ENCODE measurements at places on chromosomes 11 and 22. TPM values are rescaled to one million over a fixed set of nuclear protein-coding genes. Genes with fewer than 3 reads are reported as not detected.

DNA sequence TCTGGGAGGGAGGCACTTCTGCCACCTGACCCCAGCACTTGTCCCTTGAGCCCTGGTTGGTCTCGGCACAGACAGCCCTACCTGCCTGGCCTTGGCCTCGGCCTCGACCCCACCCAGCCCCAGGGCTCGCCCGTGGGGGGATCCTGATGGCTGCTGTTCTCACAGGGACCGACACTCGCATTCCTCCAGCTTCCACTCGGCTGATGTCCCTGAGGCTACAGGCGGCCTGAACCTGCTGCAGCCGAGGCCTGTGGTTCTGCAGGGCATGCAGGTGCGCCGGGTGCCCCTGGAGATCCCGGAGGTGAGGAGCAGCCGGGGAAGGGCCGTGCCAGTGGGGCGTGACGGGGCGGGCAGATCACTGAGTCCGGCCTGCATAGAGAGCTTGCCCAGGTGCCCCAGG lies 5.1 kb downstream of the PCNX3 start:
- DNase-seq, result no peak

GRCh38 chr11:35605706-35606105 lies 12.6 kb upstream of the FJX1 start:
- no peak for DNase-seq

DNA sequence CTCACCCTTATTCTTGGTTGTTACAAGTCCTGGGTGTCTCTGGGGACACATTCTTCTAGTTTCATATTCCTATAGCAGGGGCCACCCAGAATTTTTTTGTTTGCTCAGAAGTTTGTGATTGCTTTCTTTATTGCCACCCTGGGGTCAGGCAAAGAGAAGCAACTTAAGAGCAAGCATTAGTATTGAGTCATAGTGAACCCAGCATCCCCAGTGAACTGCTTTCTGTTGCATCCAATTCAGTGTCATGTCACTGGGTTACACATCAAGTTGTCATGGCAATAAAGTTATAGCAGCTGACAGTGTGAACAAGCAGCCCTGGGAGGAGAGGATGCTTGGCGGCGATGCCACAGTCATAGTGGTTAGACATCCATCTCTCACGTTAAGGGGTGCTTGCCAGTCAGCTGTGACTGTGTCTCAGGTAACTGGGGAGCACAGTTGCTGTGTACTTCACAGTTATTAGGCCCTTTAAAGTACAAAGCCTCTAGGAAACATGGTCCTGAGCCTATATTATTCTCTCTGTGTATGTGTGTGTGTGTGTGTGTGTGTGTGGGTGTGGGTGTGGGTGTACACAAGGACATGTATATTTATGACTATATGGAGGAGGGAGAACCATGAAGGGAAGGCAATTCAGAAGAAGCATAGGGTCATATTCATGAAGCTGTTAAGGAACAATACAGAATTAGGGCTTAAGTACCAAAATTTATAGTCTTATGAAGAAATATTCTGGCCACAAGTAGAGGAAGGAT lies 52.5 kb downstream of the TRIM44 start:
- no peak for DNase-seq

GRCh38 chr22:39928536-39929520 lies 27.9 kb downstream of the GRAP2 start:
- no peak for DNase-seq

GRCh38 chr11:39268176-39268690 lies 2191.2 kb downstream of the LRRC4C start:
- no peak for DNase-seq

- no peak for DNase-seq
These were observed 32.4 kb upstream of the CBX7 start for GRCh38 chr22:39184586-39185577.

DNA sequence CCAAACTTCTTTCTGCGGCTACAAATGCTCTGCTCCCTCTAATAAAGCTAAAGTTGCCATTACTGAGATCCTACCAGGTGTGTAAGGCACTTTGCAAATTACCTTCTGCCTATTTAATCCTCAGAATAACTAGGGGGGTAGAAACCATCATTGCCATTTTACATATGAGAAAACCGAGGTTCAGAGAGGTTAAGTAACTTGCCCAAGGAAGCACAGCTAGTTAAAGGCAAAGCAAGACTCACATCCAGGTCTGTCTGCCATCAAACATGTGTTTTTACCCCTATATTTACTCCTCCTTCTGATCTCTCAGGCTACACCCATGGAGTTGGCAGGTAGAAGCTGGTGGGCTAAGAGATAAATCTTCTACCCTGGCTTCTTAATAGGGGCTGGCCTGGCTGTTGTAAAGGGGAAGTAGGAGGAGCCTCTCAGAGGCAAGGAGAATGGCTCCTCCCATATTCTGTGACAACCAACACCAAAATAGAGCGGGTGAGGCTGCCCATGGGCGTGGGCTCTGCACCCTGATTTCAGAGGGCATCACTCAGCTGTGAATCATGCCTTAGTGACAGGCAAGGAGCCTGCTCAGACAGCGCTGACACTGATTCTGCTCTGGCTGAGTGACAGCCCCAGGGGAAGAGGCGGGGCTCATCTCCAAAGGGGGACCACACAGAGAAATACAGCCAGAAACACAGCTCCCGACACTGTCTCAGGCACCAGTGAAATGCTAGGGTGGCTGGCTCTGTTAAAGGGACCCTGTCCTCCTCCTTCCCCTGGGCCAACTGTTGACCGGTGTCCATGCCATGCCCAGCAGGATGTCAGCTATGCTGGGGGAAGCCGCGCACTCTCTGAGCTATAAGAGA lies 106.8 kb downstream of the ABTB2 start:
- no peak for DNase-seq

GRCh38 chr11:47723041-47723440 lies 7.9 kb upstream of the AGBL2 start:
- no peak for DNase-seq

- DNase-seq, result no peak
These were observed 2.4 kb downstream of the RNF121 start for GRCh38 chr11:71931245-71931602.

GRCh38 chr11:78350091-78350645 lies 67.5 kb downstream of the GAB2 start:
- DNase-seq, result no peak

DNA sequence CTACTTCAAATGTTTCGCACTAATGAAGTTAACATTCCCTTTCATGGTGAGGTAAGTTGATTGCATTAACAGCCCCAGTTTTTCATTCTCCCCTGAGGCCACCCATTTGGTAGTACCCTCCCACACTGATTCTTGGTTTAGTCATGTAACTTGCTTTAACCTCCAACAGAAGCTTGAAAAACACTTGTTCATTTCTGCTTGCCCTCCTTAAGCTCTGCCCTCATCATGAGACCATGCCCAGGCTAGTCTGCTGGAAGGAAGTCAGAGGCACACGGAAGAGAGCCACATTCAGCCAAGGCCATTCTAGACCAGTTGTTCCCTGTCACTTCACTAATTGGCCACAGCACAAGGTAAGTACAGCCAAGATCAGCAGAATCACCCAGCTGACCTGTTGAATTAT lies 50.7 kb upstream of the CD44 start:
- DNase-seq, result no peak

DNA sequence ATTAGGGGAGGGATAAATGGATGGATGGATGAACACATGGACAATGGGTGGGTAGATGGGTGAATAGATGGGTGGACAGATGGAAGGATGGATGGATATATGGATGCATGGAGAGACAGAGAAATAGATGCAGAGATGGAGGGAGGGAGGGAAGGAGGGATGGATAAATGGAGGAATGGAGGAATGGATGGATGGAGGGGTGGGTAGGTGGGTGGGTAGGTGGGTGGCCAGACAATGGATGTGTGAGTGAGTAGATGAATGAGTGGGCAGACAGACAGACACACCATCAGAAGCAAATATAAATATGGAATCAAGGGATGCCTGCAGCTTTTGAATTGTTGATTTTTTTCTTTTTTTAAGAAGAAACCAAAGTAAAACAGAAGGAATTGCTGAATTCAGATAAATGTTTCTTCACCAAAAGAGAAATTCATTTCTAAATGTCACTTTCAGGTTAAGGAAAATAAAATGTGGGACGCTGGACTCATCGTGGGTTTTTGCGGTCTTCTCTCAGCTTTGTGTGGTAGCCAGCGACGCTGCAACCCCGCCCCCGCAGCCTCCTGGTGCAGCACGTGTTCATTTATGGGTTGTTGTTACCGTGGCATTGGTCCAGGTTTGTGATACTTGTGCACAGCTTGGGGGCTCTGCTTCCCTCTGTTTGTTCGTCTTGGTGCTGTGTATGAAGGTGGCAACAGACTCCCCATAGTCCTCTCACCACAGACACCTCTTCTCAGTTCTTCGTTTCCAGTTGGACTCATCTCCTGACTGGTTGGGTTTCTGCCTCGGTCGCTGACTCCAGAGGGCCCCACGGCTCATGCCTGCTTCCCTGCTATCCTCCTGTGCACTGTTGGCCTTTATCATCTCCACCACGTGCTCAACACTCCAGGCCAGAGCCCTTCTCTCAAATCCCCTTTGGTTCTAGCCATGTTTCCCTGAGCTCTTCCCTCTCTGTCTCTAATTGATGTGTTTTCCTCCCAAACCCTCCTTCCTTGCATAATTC lies 76.4 kb downstream of the CDKN1C start:
- no peak for DNase-seq

- no peak for DNase-seq
These were observed 505 bp downstream of the MPEG1 start for GRCh38 chr11:59212222-59212621.

DNA sequence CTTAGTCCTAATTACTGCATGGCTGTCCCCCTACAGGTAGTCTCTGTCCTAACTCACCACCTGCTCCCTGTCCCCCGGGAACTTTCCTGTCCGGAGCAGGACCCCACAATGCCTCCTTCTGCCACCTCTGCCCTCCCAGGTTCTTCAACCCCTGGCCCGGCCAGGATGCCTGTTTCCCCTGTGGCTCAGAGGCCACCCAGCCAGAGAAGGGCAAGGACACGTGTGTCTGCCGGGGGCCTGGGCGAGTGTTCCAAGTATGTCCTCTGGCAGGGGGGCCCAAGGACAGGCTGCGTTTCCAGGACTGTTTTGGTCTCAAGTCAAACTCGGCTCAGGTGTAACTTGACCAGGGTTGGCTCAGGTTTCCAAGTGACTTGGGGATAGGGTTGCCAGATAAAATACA lies 63.8 kb downstream of the BTG4 start:
- DNase-seq, result no peak

IRAG1 gene
- 5.9 TPM for total RNA-seq

FUT4 gene
- 1.4 TPM for total RNA-seq

CEP164 gene
- total RNA-seq, result 8.0 TPM

OVOL1 gene
- 90.9 TPM for total RNA-seq

MOV10L1 gene
- 0.13 TPM for total RNA-seq

MUC2 gene
- total RNA-seq, result not detected

ZNF280A gene
- not detected for total RNA-seq

KCNK4 gene
- total RNA-seq, result not detected

OR10D3 gene
- total RNA-seq, result not detected

TTLL12 gene
- total RNA-seq, result 121 TPM

RASL10A gene
- not detected for total RNA-seq

HORMAD2 gene
- total RNA-seq, result not detected

DEUP1 gene
- not detected for total RNA-seq

MS4A15 gene
- total RNA-seq, result not detected

OSBP gene
- 20.8 TPM for total RNA-seq

OR8G5 gene
- total RNA-seq, result not detected

MPZL3 gene
- total RNA-seq, result 17.4 TPM
